ENCODE measurements at places on chromosomes 16 and 17.

DNA sequence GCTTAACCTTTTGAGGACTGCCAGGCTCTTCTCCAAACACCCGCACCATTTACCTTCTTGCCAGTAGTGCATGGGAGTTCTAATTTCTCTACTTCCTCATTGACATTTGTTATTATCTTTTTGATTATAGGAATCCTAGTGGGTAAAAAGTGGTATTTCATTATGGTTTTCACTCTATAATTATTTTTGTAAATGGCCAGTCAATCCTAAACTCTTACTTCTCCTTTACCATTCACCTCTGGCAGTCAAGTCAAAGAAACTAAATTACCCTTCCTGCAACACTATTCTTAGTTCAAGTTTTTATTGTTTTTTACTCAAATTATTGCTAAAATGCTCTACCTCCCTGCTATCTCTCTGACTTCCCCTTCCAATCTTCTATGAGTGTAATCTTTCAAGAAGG lies 29.8 kb upstream of the ANKFY1 start:
- no peak for DNase-seq

DNA sequence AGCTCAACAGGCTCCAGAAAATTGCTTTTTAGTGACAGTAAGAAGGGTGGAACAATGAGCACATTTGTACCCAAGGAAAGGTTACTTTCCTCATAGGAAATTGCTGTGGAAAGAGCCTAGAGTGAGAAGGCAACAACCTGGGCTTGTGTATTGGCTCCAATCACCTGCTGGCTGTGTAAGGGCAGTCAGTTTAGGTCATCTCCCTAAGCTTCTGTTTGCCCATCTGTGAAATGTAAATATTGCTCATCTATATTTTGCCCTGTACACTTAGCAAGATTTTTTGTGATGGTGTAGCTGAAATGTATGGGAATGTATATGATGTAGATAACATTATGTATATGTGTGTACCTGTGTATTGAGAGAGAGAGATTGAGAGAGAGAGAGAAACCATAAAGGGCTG lies 225.2 kb upstream of the MPHOSPH6 start:
- DNase-seq = no peak

GRCh38 chr17:62702746-62703260 lies 75.3 kb downstream of the MRC2 start:
- DNase-seq = no peak

DNA sequence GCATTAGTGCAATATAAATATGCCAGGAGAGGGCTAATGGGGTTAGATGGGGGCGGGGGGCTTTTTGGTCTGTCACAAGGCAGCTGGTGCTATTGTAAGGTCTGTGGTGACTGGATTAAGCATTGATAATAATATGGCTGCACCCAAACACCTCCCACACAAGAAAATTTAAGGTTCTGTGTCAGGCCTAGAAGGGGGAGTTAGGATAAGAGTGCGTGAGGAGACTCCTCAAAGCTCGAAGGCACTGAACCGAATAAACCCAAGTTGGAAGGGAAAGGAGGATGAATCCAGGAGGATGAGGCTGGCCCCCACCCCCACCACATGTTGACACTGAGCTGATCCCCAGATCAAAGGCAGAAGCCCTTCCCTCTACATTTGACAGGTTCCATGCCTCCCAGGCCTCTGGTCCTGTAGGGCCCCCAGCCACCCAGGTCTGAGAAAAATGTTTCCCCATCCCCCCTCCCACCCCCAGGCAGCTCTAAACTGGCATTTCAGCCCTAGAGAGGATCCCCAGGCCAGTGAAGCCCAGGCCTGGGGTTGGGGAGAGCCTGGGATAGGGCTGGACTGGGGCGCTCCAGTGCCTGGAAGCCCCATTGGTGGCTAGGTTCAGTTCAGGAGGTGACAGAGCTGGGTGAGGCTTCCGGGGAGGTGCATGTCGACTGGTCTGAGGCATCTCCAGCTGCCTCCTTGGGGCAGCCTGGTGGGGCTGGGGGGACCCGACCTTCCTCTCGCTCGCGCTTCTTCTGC lies 1.7 kb downstream of the HOXB1 start:
- DNase-seq = no peak

DNA sequence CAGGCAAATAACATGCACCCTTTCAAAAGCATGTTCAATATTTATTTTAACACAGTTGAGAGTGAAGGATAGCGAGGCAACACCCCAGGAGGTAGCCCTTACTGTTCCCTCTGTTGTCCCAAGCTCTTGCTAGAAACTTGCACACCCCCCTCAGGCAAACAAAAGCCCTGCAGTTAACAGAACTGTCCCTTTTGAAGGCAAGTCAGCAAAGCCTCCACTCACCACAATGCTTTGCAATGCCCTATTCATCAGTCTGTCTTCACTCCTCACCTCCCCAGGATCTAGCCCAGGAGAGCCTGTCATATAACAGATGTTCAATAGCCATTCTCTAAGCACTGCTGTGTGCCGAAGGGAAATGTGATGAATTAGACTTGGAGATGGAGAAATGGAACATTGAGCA lies 3.5 kb upstream of the CNEP1R1 start:
- DNase-seq = peak; percentile 8

GRCh38 chr17:39270923-39271322 lies 45.2 kb upstream of the STAC2 start:
- peak; percentile 82 for DNase-seq
